ENCODE measurements at places on chromosomes 4 and X. TPM values are rescaled to one million over a fixed set of nuclear protein-coding genes. Genes with fewer than 3 reads are reported as not detected.

GRCh38 chr4:81808011-81808672 is 336.4 kb upstream of the RASGEF1B start:
- DNase-seq = no peak

L1CAM gene
- total RNA-seq = 27.6 TPM

DNA sequence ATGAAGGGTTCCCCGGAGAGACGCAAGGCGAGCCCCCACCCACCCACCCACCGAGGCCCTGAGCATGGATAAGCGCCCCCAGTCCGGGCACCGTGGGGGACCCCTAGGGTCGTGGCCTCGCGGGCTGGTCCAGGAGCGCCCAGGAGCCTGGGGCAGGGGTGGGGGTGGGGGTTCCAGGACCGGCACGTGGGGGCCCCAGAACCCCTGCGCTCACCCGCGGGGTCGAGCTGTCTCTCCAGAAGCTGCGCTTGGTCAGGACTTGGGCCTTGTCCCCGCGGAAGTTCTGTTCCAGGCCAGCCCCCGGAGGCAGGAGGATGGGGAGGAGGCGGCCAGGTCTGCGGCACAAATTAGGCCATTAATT is 11.2 kb upstream of the SHOX start:
- DNase-seq = peak; percentile 36

GRCh38 chr4:128288689-128289106 is 1.1 kb upstream of the PGRMC2 start:
- DNase-seq = peak; percentile 64

DNA sequence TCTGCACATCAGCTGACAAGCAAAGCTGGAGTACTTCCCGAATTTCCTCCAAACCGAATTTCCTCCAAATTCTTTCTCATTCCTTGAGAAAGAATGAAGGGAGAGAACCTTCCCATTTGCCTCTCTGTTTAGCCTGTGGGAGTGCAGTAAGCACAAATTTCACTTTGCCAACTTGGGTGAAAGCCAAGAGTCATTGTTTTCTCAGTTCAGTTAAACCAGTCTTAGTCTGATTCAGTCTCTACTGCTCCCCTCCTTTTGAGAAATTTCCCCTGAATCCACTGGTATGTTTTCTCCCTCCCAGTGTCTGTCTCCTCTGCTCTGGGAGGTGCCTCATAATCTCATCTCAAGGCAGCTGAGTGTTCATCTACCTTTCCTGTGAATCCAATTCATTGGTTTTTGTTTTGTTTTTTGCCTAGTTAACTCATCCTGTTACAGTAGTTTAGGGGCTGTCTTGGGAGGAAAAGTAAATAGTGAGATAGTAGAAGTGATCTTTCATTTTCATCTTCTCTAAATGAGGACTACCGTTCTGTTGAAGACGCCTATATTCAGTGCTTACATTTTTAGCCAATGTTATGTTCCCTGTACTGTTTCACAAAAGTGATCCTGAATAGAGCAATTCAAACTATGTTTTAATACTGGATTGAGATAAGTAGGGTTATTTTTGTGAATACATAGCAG is 49.0 kb downstream of the SYTL5 start:
- DNase-seq = no peak

DNA sequence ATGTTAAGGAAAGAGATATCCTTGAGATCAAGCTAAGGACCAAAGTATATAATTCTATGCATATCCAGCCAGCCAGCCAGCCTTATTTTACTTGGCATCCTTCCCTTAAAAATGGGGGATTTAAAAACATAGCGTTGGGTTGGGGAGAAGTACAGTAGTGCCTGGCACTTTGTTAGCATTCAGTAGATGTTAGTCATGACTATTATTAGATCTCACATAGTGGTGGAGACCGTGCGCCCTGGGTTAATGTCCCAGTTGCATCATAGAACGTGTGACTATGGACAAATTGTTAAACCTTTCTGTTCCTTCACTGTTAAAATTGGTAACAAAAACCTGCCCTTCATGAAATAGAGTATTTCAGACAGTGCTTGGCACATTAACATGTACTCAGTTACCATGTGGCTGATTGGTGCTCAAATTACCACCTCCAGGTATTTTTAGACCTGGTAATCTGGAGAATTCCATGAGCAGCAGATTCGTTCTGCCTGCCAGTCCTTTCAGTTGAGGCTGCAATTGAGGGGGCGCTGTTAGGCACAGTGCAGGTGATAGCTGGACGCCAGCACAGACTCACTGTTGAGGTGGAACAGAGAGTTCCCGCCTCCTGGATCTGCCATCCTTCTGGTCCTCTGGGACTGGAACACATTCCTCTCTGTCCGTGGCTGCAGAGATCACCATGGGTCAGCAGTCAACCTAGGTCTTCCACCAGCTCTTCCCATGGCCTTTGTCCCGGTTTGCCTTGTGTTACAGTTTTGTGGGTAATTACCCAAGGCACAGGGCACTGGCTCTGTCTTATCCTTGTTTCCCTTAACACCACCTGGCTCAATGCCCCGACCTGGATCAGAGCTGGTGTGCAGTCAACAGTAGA is 31.7 kb downstream of the RBBP7 start:
- no peak for DNase-seq

DGAT2L6 gene
- total RNA-seq = not detected

GRCh38 chr4:7854697-7855370 is 84.8 kb downstream of the AFAP1 start:
- DNase-seq = no peak

DNA sequence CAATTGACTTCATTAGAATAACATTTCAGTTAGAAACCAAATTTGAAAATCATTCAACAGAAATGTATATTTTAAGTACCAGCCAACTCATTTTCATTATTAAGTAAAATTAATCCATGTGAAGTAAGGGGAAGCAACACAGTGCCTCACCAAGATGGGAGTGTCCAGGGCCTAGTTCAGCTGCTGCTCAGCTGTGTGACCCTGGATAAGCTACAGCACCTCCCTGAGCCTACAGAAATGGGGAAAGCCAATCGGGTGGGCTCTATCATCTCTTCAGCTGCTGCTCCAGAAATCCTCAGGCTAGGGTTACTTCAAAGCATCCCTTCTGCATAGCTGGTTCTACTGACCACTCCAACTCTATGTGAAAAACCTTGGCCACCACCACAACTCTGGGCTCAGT is 18.7 kb downstream of the DCHS2 start:
- no peak for DNase-seq

DNA sequence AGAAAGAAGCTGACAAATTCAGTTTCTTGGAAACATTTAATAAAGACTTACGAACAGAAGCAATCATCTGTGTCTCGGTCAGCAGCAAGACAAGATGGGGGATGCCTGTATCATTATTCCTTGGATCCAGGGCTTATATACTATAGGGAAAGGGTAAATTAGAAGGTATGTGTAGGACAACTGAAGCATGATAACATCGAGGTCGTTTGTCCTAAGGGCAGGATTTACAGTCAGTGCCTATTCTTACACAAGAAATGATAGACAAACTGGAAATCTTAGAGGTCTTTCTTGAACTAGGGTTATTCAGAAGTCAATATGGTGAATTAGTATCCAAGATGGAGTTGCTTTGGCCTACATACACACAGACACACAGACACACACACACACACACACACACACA is 553.0 kb downstream of the STPG2 start:
- DNase-seq = no peak

DNA sequence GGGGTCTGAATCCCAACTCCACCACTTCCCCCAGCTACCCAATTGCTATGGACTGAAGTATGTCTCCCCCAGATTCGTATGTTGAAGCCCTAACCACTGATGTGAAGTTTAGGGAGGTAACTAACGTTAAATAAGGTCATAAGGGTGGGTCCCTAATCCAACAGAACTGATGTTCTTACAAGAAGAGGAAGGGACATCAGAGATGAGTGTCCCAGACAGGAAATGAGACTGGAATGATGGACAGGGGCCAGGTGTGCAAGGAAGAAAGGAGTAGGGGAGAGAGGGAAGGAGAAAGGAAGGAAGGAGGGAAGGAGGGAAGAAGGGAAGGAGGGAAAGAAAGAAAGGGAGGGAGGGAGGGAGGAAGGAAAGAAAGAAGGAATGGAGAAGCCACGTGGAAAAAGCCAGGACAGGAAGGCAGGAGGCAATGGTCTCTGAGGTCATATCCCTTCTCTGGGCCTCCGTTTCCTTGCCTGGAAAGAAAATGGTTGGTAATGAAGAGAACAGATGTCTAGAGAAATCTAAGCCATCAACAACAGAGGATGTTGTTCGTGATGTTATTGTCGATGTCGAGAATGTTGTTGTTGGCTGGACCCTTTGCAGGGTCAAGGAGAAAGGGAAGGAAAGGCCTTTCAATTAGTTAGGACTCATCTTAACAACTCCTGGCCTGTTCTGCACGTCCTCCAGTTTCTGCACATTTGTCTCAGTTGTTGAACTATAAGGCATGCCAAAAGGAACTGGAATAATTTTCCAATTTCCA is 59.0 kb upstream of the FGFBP2 start:
- no peak for DNase-seq

TRIM61 gene
- total RNA-seq = 0.38 TPM

- peak; percentile 25 for DNase-seq
These were observed 61.9 kb upstream of the IRF2 start for GRCh38 chr4:184536065-184536880.

GRCh38 chrX:119201570-119201969 is 34.5 kb upstream of the PGRMC1 start:
- no peak for DNase-seq

DNA sequence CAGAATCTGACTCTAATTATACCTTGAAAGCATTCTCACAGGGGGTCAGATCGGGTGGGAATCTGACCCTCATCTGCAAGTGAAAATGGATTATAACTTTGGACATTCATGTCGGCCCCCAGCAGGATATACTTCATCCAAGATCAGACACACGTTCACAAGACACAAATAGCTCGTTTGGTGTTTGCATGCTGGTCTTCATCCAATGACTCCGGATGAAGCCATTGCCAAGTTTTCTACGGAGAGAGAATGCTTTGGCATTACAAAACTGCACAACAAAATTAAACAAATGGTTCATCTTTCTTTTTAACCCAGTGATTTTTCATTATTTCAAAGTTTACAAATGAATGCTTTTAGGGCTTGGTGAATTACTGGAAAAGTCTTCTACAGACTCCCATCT is 105.5 kb downstream of the MID1 start:
- DNase-seq = no peak

CXCL13 gene
- total RNA-seq = not detected

GRCh38 chrX:136687457-136687856 is 39.5 kb downstream of the CD40LG start:
- DNase-seq = no peak

TLR7 gene
- total RNA-seq = not detected

FGFR3 gene
- 17.4 TPM for total RNA-seq

DNA sequence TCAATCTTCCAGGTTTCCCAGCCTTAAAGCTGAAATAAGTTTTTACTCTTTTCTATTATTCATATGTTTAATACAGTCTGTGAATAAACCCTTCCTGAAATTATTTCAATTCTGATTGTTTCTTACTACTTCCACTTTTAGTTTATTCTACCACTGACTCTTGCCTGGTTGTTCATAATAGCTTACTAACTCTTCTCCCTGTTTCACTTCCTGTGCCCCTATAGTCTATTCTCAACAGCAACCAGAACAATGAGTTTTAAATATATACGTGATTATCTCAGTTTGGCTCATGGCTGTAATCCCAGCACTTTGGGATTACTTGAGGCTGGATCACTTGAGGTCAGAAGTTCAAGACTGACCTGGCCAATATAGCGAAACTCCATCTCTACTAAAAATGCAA is 408.0 kb upstream of the SPOCK3 start:
- no peak for DNase-seq

DNA sequence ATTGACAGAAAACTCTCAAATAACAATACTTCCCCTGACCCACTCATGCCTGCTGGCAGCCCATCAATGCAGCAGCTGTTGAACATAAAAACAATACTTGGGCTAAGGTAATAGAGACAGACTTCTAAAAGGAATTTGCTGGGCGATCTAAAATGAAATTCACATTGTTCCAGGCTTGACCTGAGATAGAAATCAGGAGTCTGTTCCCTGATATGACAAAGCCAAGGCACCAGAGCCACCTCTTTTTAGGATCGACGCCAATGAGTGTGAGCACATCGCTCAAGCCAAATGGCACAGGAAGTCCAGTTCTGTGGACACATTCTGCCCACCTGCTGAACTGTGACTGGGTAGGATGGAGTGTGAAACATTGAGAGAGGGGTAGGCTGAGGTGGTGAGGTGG is 4.9 kb downstream of the SEPTIN11 start:
- no peak for DNase-seq

DNA sequence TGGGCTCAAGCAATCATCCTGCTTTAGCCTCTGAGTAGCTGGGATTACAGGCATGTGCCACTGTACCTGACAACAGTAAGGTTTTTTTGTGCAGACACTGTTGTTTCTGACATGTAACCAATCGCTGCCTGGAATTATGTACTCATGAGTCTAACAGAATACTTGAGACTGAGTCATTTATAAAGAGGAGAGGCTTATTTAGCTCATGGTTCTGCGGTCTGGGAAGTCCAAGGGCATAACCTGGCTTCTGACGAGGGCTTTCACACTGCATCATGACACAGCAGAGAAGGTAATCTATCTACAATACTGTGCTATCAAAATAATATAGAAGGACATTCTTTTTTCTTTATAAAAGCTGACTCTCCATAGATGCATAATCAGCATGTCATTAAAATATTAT is 115.5 kb upstream of the STOX2 start:
- no peak for DNase-seq

DNA sequence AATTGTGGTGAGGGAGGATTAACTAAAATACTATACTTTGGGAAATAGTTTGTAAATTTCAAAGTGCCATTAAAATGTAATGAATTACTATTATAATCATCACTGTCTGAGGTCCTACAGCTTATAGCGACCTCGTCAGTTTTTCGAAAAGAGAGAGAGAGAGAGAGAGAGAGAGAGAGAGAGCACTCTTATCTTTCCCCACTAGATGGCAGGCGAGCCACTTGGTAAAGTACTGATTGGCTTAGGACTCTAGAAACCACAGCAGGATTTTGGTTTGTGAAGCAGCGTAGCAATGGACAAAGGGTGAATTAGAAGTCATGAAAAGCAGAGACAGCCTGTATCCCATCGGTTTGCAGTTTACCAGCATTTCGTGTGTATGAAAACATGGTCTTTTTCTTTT is 52.5 kb downstream of the LINC00632 start:
- DNase-seq = peak; percentile 68

DNA sequence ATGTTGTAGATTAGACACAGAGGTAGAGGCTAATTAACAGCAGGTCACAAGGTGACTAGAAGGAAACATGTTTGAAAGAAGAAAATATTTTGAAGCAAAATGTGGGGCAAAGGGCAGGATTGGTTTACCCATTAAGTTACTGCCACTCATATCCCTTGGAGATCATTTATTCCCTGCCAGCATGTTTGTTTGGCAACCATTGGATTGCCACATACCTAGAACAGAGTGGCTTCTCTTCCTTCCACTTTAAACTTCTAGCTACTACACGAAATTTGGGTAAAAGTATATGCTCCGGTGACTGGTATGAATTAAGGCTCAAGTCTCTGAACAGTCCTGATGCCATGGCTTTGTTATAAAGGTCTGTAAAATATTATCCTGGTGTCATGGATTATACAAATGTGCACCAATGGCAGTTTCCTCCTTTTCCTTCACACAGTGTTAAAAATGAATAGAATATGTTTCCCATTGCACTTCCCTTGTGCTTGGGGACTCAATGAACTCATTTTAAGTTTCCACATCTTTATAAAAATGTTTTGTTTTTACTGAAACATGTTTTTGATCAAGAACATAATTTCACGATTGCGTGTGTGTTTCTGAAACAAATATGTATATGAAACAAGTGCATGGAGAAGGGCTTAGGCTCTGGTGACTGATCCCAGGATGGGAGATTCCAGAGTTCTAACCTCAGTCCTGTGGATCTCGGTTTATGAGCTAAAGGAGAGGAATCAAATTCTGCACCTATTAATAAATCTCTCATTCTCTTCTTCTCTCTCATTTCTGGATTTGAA is 12.3 kb downstream of the BMP3 start:
- DNase-seq = no peak

- no peak for DNase-seq
These were observed 39.5 kb upstream of the PTPN13 start for GRCh38 chr4:86554646-86555045.
